ENCODE measurements at places on chromosomes 1 and 21.

DNA sequence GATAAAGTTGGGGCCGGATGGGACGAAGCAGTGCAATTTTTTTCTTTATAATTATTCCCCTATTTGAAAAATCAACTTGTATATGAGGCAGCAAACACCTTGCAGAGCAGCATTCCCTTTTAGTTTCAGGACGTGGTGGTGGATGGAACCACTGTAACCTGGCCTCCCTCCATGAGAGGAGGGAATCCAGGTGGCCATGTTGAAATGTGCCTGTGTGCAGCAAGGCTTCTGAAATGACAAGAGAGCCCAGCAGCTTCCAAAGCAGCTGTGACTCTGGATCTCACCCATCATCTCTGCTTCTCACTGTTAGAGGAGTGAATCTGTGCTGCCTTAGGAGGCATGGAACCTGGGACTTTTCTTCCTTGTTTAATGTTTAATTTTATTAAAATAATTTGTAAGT, 42.3 kb downstream of the NFIA start:
- no peaks in the 10 kb centered on the region for H3K27me3 ChIP-seq
- H3K36me3 ChIP-seq, result no peaks in the 10 kb centered on the region
- no peaks in the 10 kb centered on the region for H3K4me1 ChIP-seq
- H3K4me3 ChIP-seq, result no peak overlapping the region

DNA sequence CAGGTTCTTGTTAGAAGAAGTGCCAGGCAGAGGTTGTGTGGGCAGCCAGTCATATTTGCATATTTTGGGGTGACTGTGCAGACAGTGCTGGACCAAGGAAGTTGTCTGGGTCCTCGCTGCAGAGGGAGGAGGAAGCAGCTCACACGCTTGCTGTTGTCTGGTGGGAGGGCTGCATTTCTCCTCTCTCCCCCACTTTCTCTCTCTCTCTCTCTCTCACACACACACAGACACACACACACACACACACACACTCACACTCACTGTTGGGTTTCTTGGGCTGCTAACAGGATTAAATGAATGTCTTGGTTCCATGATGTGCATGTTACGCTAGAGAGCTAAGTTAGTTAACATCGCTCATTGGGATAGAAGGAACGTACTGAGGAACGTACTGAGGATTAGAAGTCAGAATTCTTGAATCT, 72.9 kb downstream of the AGPAT3 start:
- H3K36me3 ChIP-seq, result peaks cover 4% of the 10 kb centered on the region
- H3K4me1 ChIP-seq, result peaks cover 9% of the 10 kb centered on the region
- H3K27me3 ChIP-seq, result no peaks in the 10 kb centered on the region
- no peak for DNase-seq
- no peak overlapping the region for H3K27ac ChIP-seq

DNA sequence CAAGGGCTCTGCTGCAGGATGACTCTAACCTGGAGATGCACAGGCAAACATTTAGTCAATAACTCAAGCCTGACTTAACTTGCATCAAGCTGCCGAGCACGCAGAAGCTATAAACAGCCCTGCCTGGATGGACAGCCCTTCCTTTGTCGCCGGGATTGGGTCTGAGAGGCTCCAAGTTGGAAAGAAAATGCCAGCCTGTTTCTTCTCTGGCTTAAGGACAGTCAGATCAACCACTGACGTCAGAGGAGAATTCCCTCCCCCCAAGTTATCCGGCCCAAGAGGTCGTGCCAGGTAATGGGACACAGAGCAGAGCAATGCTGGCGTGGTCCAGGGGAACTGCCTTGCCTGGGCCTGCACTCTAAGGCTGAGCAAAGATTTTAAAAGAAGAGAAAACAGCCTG, 27.1 kb upstream of the LRRC38 start:
- H3K27ac ChIP-seq, result no peak overlapping the region
- H3K4me3 ChIP-seq, result no peak overlapping the region
- DNase-seq, result no peak
- H3K27me3 ChIP-seq, result no peaks in the 10 kb centered on the region
- H3K4me1 ChIP-seq, result no peaks in the 10 kb centered on the region
- no peaks in the 10 kb centered on the region for H3K36me3 ChIP-seq

GRCh38 chr1:56146449-56146848, 432.9 kb downstream of the PLPP3 start:
- H3K27me3 ChIP-seq, result no peaks in the 10 kb centered on the region
- no peak for DNase-seq
- H3K36me3 ChIP-seq, result no peaks in the 10 kb centered on the region
- H3K4me3 ChIP-seq, result no peak overlapping the region

DNA sequence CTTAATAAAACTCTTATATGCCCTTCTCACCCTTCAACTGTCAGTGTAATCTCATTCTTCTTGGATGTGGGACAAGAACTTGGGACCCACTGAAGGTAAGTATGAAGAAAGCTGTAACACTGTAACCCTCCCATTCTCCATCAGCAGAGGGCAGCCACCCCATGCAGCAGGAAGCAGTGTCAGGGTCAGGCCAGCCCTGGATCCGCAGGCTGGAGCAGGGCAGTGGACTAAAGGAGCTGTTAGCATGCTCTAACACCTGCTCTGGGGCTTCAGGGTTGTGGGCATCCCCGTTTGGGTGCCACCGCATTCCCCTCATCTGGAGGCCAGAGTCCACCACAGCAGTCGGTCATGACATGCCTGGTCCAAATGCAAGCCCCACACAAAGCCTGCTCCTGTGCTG, 156.5 kb downstream of the HIVEP3 start:
- H3K4me1 ChIP-seq, result no peaks in the 10 kb centered on the region
- no peak overlapping the region for H3K4me3 ChIP-seq
- no peak for DNase-seq

DNA sequence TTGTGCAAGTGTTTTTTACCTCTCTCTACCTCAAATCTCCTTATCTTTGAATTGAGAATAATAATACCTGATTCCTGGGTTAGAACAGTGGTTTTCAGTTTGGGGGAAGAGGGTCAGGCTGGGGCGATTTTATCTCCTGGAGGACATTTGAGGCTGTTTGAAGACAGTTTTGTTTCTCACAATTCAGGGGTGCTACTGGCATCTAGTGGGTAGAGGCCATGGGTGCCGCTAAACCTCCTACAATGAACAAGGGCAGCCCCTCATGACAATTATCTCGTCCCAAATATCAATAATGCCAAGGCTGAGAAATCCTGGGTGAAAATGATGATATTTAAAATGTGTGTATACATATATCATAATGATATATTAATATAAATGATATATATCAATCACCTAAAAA, 139.1 kb upstream of the USH2A start:
- no peaks in the 10 kb centered on the region for H3K4me1 ChIP-seq
- no peak overlapping the region for H3K4me3 ChIP-seq
- H3K27ac ChIP-seq, result no peak overlapping the region

DNA sequence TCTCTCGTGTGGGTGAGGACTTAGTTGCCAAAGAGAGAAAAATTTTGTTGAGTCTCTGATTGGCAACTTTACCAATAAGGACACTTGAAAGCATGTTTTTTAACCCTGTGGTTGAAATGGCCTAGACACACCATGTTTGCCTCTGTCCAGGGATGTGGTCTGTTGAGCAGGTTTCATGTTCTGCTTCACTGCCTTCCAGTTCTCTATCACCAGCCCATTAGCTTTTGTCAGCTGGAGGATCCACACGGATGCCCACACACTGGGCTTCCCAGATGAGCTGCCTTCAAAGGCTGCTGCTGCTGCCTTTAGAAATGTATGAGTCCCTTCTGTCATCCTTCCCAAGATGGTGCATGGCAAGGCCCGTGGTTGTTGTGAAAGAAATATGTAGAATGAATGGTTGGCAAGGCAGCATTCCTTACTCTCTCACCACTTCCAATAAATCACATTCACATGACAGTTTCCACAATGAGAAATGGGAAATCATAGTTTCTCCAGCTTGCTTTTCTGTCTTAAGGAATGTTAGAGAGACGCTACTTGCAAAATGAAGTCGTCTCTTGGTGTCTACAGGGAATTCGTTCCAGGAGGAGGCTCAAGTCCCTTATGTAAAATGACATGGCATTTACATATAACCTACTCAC, 108.2 kb upstream of the SLC35F3 start:
- H3K27ac ChIP-seq, result no peak overlapping the region
- DNase-seq, result no peak
- no peaks in the 10 kb centered on the region for H3K27me3 ChIP-seq
- H3K4me1 ChIP-seq, result no peaks in the 10 kb centered on the region
- H3K4me3 ChIP-seq, result no peak overlapping the region

- DNase-seq, result no peak
- H3K27me3 ChIP-seq, result no peaks in the 10 kb centered on the region
- peaks cover 17% of the 10 kb centered on the region for H3K36me3 ChIP-seq
- peak overlapping the region; percentile 91 for H3K27ac ChIP-seq
- H3K4me3 ChIP-seq, result peak overlapping the region; percentile 76
- H3K4me1 ChIP-seq, result peaks cover 21% of the 10 kb centered on the region
Measured at GRCh38 chr1:226061841-226062557, 517 bp upstream of the H3-3A start.

DNA sequence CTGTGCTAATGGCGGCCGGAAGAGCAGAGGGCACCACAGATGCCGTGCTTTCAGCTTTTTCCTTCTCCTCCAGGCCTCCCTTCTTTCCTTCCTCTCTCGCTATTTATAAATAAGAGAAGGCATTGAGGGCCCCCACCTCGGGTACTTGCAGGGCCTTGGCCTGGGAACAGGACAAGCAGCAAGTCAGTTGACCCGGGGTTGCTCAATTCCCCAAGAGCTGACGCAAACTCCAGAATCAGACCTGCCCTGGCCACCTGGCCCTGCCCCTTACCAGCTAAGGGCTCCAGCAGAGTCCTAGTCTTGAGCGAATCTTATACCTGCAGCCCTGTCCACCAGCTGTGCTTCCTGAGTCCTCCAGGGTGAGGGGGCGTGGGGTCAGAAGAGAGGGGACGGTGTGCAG, 13.5 kb downstream of the TNFRSF1B start:
- no peak for DNase-seq
- no peak overlapping the region for H3K4me3 ChIP-seq
- peaks cover 24% of the 10 kb centered on the region for H3K36me3 ChIP-seq
- H3K27me3 ChIP-seq, result no peaks in the 10 kb centered on the region

DNA sequence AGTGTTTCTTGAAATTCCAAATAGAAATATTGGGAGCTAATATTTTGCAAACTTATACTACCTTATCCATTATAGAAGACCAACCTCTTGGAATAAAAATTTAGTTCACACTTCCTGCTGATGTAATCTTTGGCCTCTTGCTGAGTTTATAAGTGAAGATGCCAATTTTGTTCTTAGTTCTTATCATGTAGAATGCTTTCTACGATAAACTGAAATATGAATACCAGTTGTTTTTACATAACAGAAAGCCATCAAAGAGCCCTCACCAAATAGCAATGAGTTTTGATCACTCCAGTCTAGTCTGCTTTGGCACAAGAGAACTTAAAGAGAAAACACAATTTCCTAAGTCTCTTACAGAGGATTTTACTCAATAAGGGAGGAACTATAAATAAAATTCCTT, 89.5 kb downstream of the DENND1B start:
- no peak for DNase-seq
- H3K4me1 ChIP-seq, result no peaks in the 10 kb centered on the region
- H3K27me3 ChIP-seq, result no peaks in the 10 kb centered on the region

DNA sequence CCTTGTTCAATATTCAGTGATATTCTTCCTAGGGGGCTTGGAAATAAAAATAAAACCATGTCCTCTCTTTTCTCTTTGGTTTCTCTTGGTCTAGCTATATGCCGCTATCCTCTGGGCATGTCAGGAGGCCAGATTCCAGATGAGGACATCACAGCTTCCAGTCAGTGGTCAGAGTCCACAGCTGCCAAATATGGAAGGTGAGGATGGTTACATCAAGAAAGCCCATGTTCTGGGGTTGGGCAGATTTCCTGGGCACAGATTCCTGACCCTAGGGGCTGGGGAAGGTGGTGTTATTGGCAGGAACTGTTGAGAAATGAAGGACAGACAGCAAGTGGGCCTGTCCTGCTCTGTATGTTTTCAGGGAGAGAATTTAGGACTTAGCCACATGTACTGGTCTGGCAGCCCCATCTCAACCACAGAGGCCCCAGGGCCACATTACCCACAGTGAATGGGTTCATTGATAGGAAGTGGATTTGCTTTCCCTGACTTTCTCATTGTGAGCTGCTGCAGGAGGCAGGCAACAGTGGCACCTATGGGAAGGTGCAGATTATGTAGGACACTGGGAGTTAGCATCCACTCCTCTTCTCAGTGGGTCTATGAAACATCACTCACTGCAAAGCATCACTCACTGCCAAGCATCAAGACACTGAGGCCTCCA, 37.4 kb upstream of the HSD17B7 start:
- no peaks in the 10 kb centered on the region for H3K36me3 ChIP-seq
- no peaks in the 10 kb centered on the region for H3K27me3 ChIP-seq
- no peak overlapping the region for H3K27ac ChIP-seq
- H3K4me3 ChIP-seq, result no peak overlapping the region
- no peaks in the 10 kb centered on the region for H3K4me1 ChIP-seq

- no peaks in the 10 kb centered on the region for H3K36me3 ChIP-seq
- no peaks in the 10 kb centered on the region for H3K4me1 ChIP-seq
- H3K27me3 ChIP-seq, result no peaks in the 10 kb centered on the region
- no peak overlapping the region for H3K4me3 ChIP-seq
- no peak overlapping the region for H3K27ac ChIP-seq
- no peak for DNase-seq
Measured at GRCh38 chr1:48691429-48692001, 85.2 kb downstream of the BEND5 start.

DNA sequence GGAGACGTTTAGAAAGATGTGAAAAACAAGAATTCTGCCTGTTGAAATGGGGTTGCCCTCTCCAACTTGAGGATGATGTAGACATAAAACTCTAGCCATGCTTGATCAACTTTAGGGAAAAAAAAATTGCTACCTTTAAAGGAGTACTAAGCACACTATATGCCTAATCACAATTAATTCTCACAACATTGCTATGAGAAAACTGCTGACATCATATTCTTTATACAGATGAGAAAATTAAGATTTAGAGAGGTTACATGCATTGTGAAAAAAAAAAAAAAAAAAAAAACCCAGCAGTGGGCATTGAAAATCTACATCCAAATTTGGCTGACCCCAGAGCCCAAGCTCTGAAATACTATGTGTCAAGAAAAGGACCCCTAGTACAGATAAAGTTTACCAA, 617.2 kb upstream of the ADGRL2 start:
- no peaks in the 10 kb centered on the region for H3K27me3 ChIP-seq
- no peaks in the 10 kb centered on the region for H3K4me1 ChIP-seq
- H3K4me3 ChIP-seq, result no peak overlapping the region
- no peaks in the 10 kb centered on the region for H3K36me3 ChIP-seq

- no peaks in the 10 kb centered on the region for H3K36me3 ChIP-seq
- no peak for DNase-seq
- H3K27me3 ChIP-seq, result no peaks in the 10 kb centered on the region
- peaks cover under 1% of the 10 kb centered on the region for H3K4me1 ChIP-seq
- no peak overlapping the region for H3K27ac ChIP-seq
Measured at GRCh38 chr1:92929461-92929860, 31.8 kb downstream of the DIPK1A start.

- DNase-seq, result no peak
- no peaks in the 10 kb centered on the region for H3K27me3 ChIP-seq
- no peaks in the 10 kb centered on the region for H3K36me3 ChIP-seq
- peak overlapping the region; percentile 74 for H3K4me3 ChIP-seq
- H3K27ac ChIP-seq, result peak overlapping the region; percentile 4
Measured at GRCh38 chr1:9293533-9294404, 1.1 kb downstream of the SPSB1 start.

DNA sequence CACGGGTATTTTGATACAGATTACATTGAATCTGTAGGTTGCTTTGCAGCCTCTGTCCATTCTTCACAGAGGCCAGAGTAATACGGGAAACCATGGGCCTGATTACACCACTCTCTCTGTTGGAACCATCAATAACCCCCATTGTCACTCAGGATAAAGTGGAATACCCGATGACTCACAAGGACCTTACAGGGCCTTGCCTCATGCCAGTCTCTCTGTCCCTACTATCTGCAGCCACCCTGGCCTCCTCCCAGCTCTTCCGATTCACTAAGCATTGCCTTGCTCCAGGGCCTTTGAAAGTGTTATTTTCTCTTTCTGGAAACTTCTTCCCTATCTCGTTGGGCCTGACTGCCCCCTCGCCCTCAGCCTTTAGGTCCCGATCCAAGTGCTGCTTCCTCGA, 61.7 kb downstream of the HMGB4 start:
- no peaks in the 10 kb centered on the region for H3K27me3 ChIP-seq
- no peak for DNase-seq
- H3K27ac ChIP-seq, result no peak overlapping the region
- H3K4me1 ChIP-seq, result no peaks in the 10 kb centered on the region
- no peak overlapping the region for H3K4me3 ChIP-seq
